ENCODE measurements at places on chromosomes 1 and 21. TPM values are rescaled to one million over a fixed set of nuclear protein-coding genes. Genes with fewer than 3 reads are reported as not detected.

Gene CR1L
- 0.73 TPM for total RNA-seq

Gene IQGAP3
- 6.3 TPM for total RNA-seq

Gene STUM
- 24.0 TPM for total RNA-seq

Gene IPP
- 9.4 TPM for total RNA-seq

Gene SLC6A17
- total RNA-seq: 11.5 TPM

Gene RIPPLY3
- 0.73 TPM for total RNA-seq

Gene ERRFI1
- total RNA-seq: 22.0 TPM

Data from cerebellum (tissue), 4 donors.